CD4-positive, alpha-beta T cell treated with Interleukin-4 for 4 hours (primary cell): ENCODE measurements at places on chromosomes 2 and 18.

GRCh38 chr2:36367895-36368353 is 12.3 kb downstream of the CRIM1 start:
- DNase-seq: no peak

GRCh38 chr2:32479993-32480392 is 123.2 kb downstream of the BIRC6 start:
- DNase-seq: no peak

GRCh38 chr2:98541906-98542305 is 66.4 kb downstream of the COA5 start:
- no peak for DNase-seq

DNA sequence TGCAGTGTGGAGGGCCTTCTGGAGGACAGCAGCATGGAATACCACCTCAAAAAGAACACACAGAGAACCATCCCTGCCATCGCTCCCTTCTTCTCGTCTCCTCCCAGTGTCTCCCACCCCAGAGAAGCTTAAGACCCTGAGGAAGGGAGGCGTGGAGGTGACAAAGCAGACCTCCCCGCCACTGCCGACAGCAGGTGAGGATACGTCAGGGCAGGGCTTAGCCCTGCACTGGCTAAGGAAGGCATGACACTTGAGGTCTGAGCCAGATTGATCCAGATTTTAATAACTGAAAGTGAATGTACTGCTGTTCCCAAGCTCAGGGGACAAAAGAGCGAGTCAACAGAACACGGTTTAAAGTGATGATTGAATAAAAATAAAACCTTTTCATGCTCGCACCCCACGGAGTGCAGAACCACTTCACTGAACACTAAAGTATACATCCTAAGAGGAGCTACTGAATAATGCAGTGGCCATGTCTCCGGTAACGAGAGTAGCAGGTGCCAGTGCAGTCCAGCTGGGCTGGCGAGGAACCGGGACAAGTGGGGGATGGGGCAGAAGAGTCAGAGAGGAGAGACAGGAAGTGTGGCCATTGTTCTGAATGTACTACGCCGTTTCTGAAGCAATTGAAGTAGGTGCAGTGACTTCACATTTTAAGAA is 391.0 kb downstream of the CDH2 start:
- no peak for DNase-seq

GRCh38 chr2:101811226-101812015 is 113.9 kb downstream of the MAP4K4 start:
- DNase-seq: no peak

DNA sequence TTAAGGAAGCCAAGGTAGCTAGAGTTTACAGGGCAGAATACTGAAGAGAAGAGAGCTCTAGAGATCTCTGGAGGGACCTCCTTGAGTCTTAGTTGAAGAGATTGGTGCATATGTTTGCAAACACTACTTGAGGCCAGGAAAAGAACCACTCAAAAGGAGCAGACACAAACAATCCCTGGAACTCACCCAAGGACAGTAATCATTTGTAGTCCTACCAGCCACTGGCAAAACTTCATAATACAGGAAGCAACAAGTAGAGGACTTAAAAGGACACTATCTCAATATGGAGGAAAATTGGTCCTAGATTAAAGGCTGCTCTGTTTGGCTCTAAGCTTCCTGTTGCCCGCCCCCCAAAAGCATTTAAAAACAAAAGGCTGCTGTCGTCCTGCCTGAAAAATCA is 46.9 kb upstream of the UBXN4 start:
- DNase-seq: no peak

DNA sequence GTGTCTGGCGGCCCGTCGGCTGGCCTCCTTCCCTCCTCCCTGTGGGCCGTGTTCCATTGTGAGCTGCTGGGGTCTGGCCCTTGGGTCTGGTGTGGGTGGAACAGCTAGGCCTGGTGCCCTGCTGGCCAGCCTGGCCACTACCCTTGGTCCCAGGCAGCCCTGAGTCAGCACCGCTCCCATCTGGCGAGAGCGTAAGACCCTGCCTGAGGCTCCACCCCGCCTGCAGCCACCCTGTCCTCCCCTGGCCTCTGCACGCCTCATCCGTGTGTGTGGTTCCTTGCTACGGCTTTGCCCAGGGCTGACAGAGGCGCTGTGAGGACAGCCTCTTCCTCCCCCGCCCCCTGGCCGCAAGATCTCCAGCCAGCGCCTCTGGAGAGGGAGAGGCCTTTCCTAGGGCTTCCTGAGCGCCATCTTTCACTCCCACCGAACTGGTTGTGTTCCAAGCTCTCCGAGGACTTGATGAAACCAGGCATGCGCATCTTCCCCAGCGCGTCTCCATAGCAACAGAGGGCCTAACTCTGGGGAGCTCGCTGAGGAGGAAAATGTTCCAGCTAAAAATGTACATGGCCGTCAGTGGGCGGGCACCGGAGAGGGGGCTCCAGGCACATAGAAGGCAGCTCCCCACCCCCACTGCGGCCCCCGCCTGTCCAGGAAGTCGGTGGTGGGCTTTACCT is 83.0 kb downstream of the STPG4 start:
- DNase-seq: no peak

DNA sequence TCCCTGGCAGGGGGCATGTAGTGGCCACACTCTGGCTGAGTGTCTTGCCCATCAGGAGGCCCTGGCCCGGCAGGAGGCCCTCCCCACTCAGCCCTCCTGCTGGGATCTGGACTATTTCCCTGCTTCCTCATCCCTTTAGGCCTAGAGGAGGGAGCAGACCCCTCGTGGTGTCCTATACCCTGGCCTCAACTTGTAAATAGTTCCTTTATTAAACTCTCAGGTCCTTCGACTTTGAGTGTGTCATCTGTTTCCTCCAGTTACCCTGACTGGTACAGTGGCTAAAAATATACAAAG is 166.7 kb upstream of the GLI2 start:
- no peak for DNase-seq

DNA sequence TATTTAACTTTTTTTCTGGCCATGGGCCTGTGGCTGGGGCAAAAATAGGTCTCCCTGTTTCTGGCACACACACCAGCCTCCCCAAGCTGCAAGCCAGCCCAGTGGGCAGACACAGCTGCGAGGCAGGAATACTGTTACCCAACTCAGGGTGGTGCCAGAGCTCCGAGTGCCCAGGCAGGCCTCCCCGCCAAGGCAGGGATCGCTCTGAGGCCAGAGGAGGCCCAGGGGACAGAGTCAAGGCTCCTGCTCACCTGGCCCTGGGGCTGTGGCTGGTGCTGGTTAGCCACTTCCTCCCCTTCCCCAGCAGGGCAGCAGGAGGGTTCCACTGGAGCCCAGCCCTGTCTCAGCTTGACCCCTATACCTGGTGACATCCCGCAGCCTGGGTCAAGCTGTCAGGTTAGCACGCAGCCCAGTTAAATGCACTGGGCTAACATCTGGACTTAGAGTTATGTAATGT is 67.1 kb upstream of the EPAS1 start:
- no peak for DNase-seq

DNA sequence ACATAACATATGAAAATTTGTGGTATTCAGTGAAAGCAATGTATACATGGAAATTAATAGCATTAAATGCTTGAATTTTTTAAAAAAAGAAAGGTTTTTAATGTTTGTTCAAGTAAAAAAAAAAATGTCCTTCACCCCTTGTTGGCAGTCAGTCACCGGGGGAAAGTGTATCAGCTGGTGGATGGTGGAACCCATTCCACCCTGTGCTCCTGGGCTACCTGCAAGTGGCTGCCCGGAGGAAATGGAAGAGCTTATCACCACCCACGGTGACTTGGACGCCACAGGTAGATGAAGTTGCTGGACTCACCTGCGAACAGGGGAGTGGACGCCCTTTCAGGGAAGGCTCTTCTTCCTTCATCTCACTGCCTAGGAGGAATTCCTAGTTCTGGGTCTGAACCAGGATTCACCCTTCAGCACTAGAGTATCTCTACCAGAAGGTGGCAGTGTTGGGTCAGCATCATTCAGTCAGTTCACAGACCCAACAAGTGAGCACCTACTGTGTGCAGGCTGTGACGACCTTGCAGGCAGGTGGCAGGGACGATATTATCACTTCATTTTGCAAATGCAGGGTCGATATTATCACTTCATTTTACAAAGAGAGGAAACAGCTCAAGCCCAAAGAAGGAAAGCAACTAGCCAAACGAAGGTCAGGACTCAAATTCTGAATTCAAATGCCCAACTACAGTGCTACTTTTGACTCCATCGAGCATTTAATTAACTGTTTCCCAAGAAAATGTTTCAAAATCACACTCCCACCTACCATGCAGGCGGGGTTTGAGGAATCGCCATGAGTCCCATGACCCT is 35.8 kb downstream of the CIB4 start:
- DNase-seq: peak; percentile 35

GRCh38 chr2:19195661-19196060 is 162.8 kb downstream of the OSR1 start:
- DNase-seq: no peak

DNA sequence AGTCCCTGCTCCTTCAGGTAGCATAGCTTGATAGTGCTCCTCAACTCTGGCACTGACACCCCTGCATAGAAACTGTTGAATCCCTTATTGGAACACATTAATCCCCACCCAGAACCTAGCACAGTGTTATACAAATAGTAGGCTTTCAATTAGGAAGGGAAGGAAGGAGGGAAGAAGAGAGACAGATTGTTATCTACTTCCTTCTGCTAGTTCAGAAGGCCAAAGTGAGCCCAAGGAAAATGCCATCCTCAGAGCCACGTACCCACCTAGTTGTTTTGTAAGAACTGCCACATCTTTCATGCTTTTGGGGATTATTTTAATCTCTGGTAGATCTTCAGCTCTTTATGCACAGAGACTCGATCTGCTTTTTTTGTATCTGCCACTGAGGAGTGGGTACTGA is 75.1 kb downstream of the CLHC1 start:
- no peak for DNase-seq

- no peak for DNase-seq
Observed at GRCh38 chr18:28168725-28169124, 8.2 kb downstream of the CDH2 start.

DNA sequence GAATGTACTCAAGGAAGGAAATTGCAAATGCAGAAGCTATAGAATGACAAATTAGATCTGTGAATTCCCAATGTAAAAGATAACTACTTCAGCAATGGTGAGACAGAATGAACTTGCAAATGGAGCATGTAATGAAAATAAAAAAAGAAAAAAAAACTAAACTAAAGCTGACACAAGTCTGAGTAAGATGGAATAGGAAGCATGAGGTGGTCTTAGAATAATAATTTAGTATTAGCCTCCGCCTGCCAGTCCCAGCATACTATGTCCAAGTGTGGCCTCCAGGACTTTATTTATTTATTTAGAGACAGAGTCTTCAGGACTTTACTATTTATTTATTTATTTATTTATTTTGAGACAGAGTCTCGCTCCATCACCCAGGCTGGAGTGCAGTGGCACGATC is 37.4 kb upstream of the SLC39A10 start:
- no peak for DNase-seq

DNA sequence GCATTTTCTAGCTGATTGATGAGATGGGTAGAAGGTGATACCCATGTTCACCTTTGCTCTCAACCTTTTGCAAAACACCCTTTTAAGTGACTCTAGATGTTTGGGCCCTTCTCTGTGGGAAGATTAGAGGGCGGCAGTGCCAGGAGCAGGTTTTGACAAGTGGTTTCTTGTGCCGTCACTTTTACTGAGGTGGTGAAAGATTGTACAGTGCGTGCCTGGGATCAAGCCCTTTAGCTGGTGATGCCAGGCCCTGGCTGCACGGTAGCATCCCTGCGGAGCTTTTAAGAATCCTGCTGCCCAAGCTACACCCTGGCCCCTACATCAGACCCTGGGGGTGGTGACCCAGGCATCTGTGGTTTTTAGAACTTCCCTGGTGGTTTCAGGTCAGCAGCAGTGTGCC is 29.1 kb downstream of the MTCL1 start:
- DNase-seq: no peak

GRCh38 chr2:3612639-3613523 is 18.0 kb downstream of the COLEC11 start:
- DNase-seq: no peak

- DNase-seq: no peak
Observed at GRCh38 chr18:13494871-13495445, 231.4 kb downstream of the FAM210A start.

GRCh38 chr18:54679318-54680149 is 88.5 kb downstream of the DYNAP start:
- DNase-seq: peak; percentile 38

DNA sequence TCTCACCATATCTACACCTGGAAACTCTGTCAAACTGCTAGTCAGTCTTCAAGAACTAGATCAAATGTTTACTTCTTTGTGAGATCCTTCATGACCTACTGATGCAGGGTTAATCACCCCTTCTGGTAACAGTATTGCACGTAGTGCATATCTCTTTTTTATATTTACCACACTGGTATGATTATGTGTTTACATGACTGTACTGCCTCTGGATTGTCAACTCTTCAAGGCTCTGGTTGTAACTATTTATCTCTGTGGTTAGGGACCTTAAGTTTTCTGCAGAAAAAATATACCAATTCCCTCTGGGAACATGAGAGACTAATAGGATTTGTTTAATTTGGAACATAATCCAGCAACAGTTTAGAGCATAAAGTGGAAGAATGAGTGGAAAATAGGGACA is 135.5 kb downstream of the PDE1A start:
- DNase-seq: no peak

DNA sequence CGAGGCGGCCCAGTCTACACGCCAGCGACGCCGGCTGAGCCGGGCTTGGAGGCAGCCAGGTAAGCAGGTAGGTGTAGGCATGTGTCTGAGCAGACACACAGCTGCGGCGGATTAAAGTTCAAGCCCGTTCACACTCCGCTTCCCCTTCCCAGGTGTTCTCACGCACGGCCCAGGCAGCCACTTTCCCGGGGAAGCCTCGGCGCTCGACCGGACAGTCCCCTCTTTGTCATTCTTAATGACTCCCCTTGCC is 367 bp downstream of the TGFA start:
- peak; percentile 8 for DNase-seq

GRCh38 chr2:108635630-108636354 is 83.5 kb upstream of the RANBP2 start:
- no peak for DNase-seq

DNA sequence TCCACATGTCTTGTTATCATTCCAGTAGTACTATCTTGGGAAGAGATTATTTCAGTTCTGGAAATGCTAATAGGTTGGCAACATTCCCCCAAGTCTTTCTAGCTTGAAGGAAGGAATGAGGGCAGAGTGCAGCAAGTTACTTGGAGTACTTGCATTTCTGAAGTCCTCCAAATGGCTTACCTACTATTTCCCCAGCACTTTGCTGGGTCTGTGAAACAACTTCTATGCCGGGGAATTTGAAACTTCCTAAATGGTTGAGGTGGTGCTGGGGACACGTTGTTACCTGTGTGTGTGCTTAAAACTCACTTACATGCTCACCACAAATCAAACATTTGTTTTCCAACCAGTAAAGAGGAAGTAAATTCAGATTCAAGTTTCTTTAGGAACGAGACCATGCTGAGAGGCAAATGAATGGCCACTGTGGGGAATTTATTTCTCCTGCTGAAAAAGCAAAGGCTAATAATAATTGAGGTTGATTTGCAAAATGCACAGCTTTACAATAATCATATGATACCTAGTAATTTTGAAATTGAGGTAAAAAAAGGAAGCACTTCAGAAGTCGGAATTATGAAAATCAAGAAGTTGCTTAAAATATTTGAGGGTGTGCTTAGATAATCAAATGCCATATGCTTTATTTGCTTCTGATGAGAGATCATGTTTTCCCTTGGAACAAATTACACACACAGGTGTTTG is 1167.7 kb upstream of the ZEB2 start:
- no peak for DNase-seq
